Amniotic stem cell (primary cell): ENCODE measurements at places on chromosomes 2 and 18.

GRCh38 chr2:133596701-133597393 lies 28.6 kb upstream of the NCKAP5 start:
- no peak for DNase-seq

GRCh38 chr2:65786007-65786717 lies 353.8 kb upstream of the SPRED2 start:
- DNase-seq, result no peak

GRCh38 chr2:231409776-231410175 lies 14.3 kb downstream of the B3GNT7 start:
- DNase-seq, result no peak

DNA sequence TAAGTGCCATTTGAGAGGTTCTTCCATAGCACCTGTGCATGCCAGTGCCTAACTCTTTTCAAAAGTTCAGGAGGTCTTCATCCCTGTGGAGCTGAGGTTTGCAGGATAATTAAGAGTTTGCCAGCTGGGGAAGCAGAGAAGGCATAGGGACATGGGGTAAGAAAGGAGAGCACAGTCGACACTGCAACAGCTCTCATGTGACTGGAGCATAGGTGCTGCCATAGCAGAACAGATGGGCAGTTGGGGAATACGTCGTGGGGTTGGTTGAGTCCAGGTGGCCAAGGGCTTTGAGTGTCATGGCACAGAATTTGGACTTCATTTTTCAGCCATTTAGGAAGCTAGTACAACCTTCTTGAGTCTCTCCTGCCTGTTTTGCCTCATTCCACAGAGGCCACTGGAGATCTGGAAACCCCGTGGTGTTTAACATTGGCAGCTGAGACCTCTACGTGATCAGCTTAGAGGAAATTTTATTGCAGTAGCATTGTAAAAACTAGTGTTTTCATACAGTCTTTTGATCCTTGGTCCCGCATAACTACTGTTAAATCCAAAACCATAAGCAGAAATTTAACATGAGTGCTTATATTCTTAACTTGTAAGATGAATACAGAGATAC lies 65.1 kb downstream of the CRIM1 start:
- DNase-seq, result no peak
